Forelimb muscle (tissue), 1 donor: ENCODE measurements at places on chromosomes 3 and 15. TPM values are rescaled to one million over a fixed set of nuclear protein-coding genes. Genes with fewer than 3 reads are reported as not detected.
A peak's percentile ranks its signal among the peaks of the same experiment; 100 is the strongest.

FANCI gene
- 13.5 TPM for polyA plus RNA-seq

PLA1A gene
- polyA plus RNA-seq = 0.22 TPM

KNL1 gene
- 7.5 TPM for polyA plus RNA-seq

ROBO2 gene
- polyA plus RNA-seq = 2.2 TPM

NR2E3 gene
- 7.4 TPM for polyA plus RNA-seq

TMCC1 gene
- 40.2 TPM for polyA plus RNA-seq

FES gene
- polyA plus RNA-seq = 12.6 TPM

PLXNB1 gene
- polyA plus RNA-seq = 17.3 TPM

FBXL2 gene
- polyA plus RNA-seq = 7.9 TPM

CCR2 gene
- polyA plus RNA-seq = 0.89 TPM

PLA2G4E gene
- polyA plus RNA-seq = 2.0 TPM

ZDHHC23 gene
- polyA plus RNA-seq = 1.1 TPM

DUOXA2 gene
- polyA plus RNA-seq = not detected

SCN11A gene
- 2.5 TPM for polyA plus RNA-seq

WDR93 gene
- polyA plus RNA-seq = 0.18 TPM

GRCh38 chr3:55205990-55206389 lies 278.1 kb upstream of the LRTM1 start:
- no peak for DNase-seq

DNA sequence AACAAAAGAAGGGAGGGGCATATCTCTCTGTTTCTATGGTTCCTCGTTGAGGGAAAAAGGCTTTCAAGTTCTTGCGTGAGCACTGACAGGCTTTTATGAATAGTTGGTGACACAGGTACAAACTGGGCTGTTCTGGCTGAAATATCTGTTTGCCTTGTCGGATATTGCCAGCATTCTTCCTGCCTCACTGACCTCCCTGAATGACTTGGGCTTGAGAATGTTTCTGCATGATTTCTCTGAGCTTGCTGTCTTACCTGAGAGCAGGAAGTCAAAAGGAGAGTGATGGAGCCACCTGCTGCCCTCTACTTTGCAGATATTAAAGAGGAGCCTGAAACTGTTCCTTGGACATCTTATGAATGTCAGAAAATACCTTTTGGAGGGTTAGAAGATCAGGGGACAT lies 4.8 kb downstream of the GCNT3 start:
- DNase-seq = no peak

DNA sequence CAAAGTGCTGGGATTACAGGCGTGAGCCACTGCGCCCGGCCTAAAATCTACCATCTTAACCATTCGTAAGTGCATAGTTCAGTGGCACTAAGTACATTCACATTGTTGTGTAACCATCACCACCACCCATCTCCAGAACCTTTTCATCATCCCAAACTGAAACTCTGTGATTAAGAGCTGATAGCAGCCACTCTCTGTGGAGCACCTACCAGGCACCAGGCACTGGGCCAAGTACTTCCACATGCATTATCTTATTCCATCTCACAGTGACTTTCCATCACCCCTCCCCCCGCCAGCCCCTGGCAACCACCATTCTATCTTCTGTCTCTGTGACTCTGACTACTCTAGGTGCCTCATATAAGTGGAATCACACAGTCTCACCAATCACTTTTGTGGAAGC lies 2.3 kb upstream of the INSYN1 start:
- DNase-seq = no peak

DNA sequence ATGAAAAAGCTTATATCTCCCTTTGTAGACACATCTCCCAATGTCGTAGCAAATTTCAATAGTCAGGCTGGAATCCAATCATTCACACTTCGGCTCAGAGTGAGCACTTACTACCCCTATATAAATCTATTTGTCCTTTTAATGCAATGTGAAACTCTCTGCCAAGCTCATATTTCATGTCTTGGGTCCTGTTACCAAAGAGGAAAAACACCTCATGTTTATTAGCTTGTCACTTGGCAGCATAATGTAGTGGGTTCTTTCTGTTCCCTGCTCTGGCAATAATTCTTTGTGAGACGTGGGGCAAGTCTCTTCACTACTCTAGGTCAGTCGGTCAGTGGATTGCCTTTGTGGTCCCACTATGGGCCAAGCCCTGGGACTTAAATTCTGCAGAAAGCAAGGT lies 107.1 kb downstream of the SRGAP3 start:
- DNase-seq = no peak

DNA sequence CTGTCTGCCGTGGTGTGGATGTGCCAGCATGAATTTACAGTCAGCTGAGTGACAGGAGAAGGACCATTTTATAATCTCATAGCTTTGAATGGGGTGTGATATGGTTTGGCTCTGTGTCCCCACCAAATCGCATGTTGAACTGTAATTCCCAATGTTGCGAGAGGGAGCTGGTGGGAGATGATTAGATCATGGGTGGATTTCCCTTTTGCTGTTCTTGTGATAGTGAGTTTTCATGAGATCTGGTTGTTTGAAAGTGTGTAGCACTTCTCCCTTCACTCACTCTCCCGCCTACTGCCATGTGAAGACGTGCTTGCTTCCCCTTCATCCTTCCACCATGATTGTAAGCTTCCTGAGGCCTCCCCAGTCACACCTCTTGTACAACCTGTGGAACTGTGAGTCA lies 111.9 kb upstream of the CHD2 start:
- DNase-seq = no peak

GRCh38 chr3:194277786-194278130 lies 73.4 kb downstream of the CPN2 start:
- DNase-seq = no peak

DNA sequence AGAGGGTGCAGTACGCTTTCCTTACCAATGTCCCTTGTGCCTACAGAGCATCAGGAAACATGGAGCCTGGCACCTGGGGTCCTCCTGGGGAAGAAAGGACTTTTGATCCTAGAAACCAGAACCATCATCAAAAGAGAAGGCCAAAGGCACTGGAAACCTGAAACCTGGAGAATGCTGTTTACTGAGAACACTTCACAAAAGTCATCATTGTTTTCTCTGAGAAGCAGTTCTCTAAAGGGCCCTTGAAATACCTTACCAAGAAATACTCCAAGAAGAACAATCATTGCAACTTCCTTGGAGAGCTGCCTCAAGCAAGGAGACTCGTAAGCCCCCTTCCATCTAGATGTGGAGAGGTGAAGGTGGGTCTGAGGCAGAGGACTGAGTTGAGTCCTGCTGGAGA lies 66.0 kb downstream of the TLE3 start:
- no peak for DNase-seq

DNA sequence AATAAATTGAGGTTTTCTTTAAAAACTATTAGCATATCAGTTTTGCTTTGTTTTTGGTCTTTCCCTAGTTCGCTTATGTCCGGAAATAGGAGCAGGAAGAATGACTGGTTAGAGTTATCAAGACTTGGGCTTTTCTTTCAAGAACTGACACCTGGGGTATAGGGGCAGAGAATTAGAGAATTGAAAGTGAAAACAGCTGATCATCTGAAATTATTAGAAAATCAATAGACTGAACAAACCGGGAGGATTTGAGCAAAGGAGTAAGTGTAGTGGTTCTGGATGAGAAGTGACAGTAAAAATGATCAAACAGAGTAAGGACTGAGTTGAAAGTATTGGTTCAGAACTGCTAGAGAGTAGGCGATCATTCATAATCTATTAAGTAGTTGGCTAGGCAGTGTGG lies 6.0 kb downstream of the MINDY2 start:
- DNase-seq = no peak

- DNase-seq = no peak
These were observed 112.2 kb downstream of the ISL2 start for GRCh38 chr15:76448755-76449154.

DNA sequence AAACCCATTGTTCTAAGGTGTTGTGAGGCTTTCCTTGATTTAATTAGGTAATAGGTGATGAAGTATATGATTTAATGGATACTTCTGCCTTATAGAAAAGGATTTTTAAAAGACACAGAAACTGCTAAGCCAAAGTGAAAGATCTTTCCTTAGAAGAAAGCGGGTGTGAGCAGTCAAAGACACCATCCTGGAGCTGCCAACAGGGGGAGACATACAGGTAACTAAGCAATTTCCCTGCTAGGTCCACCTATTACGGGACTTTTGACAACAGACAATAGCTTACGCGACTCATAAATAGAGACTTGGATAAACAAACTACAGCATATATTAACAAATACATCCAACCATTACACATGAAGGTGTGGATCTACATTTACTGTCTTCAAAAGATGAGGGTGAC lies 669.5 kb downstream of the SQOR start:
- DNase-seq = no peak

GRCh38 chr3:65953881-65954733 lies 84.6 kb downstream of the MAGI1 start:
- DNase-seq = no peak

GRCh38 chr15:70063980-70064379 lies 33.7 kb downstream of the TLE3 start:
- no peak for DNase-seq

- DNase-seq = no peak
These were observed 7.2 kb downstream of the ITIH3 start for GRCh38 chr3:52801839-52802238.

- DNase-seq = no peak
These were observed 124.2 kb upstream of the PLAAT1 start for GRCh38 chr3:193116871-193117270.

DNA sequence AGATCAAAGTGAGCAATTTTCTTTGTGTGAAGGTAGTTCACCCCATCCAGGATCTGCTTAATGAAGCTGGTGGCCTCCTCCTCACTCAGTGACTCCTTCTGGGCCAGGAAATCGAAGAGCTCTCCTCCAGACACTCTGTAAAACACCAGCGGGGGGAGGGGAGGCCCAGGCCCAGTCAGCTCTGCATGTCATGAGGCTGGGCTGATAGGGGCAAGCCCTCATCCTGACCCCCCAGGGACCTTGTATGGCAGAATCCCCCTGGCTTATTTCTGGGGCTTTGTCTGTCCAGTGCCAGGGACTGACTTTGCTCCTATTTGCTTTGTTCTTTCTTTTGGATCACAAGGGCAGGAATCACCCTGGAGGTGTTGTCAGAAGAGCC lies 74.9 kb downstream of the DAPK2 start:
- DNase-seq = no peak

DNA sequence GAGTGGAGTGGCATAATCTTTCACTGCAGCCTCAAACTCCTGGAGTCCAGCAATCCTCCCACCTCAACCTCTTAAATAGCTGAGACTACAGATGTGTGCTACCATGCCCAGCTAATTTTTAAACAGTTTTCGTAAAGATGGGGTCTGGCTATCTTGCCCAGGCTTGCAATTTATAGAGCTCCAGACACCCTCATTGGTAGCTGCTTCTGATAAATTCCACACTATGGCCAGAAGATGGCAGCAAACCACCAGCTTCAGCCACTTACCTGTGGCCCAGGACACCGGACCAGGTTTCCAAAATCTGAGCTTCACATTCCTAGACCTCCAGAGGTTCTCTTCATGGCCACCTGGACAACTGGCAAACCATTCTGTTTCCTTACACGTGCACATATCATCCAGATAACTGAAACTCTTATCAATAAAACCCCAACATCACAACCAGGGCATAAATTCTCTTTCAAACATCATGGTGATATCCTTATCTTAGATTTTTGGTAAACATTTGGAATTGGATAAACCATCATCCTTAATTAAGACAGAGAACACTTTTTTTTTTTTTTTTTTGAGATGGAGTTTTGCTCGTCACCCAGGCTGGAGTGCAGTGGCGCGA lies 28.9 kb downstream of the FBXW12 start:
- DNase-seq = peak; percentile 29

DNA sequence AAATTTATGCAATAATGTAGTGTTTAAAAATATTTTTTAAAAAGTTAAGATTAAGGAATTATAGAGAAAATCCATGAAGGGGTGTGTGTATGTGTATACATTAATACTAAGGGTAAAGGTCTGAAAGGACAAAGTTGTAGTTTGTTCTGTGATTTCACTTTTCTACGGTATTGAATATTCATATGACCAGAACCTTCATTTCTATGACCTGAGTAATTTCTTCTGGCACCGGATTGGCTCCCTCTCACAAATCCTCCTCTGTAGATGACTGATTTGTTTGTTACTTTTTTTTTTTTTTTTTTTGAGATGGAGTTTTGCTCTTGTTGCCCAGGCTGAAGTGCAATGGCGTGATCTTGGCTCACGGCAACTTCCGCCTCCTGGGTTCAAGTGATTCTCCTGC lies 20.9 kb downstream of the GMPS start:
- DNase-seq = no peak

- DNase-seq = no peak
These were observed 119.1 kb downstream of the ADCY5 start for GRCh38 chr3:123329636-123330340.

GRCh38 chr15:42996871-42997270 lies 76.3 kb upstream of the TTBK2 start:
- no peak for DNase-seq

DNA sequence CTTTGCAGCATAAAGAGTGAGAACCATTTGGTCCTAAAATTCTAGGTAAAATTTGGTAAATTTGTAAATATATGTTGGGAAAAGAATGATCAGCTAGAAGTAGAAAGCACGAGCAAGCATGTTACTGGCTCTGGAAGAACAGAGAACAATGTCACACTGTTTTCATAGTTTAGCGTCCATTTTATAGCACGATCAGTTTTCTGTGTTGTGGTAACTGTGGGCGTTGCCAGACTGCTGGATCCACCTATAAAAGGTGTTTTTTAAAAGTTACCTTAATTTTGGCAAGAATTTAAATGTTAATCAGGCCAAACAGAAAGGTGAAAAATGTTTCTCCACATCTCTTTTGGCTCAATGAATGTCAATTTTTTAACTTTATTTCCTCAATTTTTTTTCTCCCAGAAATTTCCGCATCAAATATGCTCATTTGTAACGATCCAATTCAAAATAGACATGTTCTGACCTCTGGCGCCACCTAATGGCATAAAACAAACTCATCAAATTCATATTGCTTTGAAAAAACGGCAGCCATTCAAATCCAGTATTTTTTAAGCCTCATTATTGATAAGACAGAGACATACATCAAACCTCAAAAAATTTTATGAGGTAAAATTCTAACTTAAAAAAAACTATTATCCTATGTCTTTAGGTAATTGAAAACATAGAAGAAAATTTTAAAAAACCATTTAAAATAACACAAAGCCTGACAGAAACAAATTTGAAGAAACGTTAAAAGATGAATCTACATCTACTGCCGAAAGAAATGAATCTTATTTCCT lies 5.5 kb upstream of the GP5 start:
- DNase-seq = peak; percentile 35

DNA sequence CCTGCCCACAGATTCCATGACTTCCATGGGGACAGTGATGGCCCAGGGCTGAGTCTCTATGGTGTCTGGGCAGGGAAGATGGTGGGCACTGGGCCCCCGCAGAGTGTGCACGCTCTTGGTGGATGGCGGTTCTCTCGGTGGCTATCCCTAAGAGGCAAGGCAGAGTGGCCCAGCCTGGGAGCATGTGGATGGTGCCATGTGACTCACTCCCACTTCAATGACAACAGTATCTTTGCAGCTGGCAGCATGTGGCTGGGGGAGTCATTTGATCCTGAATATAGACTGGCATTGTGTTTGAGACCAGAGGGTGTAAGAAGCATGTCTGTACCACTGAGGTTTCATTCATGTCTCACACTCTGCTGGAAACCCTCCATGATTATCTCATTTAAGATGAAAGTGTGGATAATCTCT lies 101.2 kb downstream of the CORO2B start:
- DNase-seq = no peak

- DNase-seq = no peak
These were observed 25.0 kb downstream of the PDCD10 start for GRCh38 chr3:167709690-167710089.

- no peak for DNase-seq
These were observed 33.4 kb upstream of the PSMD6 start for GRCh38 chr3:64056606-64057180.
